ENCODE measurements at places on chromosomes 7 and 10.

DNA sequence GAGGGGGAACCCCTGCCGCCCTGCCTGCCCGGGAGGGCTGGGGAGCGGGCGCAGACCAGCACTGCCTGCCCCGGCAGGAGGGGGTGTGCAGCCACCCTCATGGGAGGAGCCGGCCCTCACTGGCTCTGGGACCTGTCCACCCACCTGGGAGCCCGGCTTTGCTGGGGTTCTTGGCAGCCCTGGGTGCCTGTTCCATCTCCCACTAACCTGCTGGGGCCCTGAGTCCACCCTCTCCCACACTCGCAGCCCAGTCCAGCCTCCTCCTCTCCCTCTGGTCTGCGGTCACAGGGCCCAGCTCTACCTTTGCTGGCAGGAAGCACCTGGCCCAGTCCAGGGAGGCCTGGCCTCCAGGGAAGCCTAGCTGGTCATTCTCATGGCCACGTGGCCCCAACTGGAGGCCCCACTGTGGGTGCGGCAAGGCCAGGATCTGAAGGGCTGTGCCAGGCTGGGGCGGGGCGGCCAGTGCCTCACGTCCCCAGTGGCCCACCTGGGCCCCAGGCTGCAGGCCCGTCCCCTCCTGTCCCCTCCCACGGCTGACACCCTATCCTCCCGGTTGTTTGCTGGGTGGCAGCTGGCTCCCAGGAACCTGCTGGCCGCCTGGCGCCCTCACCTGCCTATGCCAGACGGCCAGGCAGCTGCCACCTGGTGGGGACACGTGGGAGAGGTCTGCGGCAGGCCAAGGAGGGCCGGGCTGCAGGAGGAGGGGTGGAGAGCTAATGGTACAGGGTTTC is at the start of gene TMEM184A:
Gene TMEM184A, minus strand, starts transcription at position 393 of the 731 bp plus-strand sequence. CDS start 721 bp downstream, outside the sequence.
- DNase-seq, result no peak

DNA sequence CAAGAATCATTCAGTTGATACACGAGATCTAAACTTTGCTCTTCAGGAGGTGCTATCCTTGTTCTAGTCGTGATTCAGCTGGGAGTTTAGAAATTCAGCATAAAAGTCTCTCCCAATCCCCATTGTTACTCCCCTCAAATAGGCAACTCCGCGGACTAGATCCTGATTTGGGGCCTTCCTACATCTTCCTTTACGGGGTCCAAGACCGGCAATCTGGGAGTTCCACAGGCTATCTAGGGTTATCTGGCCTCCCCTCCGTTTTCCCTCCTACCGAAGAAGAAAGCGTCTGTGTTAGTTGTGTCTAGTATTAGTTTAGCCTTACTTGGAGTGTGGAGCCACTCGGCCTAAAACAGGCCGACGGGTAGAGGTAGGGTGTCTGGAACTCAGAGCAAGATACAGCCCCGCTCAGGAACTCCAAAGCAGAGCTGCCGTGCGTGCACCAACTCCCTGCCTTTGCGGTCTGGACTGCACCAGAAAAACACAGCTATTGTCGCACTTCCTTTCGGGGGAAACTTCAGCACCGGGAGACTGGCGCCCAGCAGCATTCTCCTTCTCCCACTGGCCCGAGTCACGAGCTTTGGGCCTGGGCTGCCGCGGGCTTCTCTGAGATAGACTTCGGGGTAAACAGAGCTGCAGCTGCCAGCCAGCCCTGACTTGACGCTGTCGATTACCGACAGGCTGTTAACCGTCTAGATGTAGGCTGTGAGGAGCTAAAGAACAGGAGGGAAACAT is 1.5 kb upstream of the DLX5 start:
- no peak for DNase-seq

DNA sequence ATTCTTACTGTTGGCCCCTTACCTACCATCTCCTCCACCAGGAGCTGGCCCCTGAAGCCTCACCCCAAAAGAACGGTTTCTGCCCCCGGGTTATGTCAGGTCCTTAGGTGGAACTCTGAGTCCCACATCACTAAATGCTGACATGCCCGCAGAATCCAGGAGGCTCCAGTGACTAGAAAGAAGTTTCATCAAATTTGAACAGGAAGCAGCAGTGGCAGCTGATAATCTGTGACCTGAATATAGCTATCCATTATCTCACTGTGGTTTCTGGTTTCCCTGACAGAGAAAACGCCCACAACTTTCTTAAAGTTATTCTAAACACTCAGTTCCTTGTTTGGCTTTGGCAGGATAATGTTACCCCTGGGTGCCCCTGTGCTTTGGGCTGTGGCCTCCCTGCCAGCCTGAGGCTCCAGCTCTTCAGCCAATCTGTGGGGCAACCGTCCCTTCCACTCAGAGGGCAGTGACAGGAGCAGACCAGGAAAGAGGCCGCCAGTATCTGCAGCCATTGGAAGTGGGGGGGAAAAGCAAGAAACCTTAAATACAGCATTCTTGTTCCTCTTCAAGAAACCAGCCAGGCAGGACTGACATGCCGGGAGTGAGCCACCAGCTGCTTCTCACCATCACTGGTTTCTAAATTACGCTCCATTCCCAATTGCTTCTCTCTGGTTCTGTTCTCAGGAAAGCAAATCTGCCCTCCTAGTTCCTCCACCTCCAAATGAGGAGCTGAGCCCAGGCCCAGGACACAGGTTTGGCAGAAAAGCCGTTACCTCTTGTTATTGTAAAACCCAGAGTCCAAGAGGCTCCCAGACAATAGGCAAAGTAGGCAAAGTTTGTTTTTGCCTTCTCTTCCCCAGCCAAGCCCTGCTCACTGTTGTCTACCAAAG is 41.2 kb upstream of the VCL start:
- no peak for DNase-seq

DNA sequence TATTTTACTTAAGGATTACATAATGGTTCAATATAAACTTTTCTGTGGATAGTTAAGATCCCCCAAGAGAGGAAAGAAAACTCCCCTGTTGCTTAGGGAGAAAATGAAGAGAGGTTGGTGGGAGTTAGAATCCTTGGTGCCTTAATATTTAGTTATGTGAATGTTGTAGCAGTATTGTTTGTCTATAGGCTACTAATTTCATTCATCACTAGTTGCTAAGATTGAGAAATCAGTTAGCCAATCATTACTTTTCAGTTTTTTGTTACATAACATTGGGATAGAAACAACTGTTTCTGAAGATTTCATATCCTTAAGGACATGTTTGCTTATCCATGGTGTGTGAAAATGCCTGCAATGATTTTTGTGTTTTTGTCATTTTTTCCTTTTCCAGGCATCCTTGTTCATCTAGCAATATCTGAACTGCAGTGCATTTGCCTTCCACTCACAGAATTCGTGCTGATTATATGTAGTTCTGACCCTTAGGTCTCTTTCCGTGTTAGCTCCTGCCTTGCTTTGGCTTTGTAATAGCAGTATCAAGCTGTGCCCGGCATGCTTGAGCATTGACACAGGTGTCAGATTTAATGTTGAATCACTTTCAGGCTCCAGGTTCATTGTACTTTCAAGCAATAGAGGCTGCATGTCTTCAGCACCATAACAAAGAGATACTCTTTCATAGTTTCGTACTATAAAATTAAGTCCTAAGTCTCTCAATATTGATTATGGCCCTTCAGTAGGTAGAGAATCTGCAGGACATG is 85.0 kb downstream of the PODXL start:
- DNase-seq, result no peak

DNA sequence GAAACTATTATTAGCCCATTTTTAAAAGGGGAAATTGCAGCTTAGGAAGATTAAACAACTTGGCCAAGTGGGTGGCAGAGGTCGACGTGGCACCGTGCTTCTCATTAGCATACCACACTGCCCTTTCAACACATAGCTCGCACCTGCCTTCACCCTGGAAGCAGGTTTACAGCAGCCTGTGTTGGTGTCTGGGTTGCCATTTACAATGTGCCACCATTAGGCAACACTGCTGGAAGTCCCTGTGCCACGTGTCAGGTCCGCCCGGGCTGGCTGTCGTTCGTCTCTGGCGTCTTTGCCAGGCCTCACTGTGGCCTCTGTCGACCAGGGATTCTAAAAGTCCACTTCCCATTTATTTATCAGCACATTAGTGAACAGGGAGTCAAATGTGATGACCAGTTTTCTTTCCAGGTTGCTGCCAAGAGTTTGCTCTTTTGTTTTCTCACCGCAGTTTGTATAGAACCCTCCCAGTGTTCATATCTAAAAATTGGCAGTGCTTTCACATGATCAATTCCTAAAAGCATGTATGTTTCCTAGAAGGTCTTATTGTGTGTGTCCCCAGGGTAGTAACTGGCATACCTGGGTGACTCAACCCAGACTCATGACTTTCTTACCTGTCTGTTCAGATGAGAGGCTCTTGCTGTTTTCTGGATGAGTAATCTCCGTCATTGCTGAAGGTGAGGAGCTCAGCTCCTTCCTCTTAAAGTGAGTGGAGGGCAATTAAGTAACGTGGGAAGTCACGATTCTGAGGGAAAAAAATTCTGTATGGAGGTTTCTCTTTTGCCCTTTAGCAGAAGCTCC is 9.2 kb downstream of the INSIG1 start:
- no peak for DNase-seq

GRCh38 chr7:34011017-34011695 is 105.8 kb downstream of the BMPER start:
- DNase-seq, result no peak

- no peak for DNase-seq
Measured at GRCh38 chr7:83502636-83503035, 146.3 kb downstream of the SEMA3E start.

GRCh38 chr7:91915401-91916050 is 25.1 kb upstream of the AKAP9 start:
- DNase-seq, result no peak

DNA sequence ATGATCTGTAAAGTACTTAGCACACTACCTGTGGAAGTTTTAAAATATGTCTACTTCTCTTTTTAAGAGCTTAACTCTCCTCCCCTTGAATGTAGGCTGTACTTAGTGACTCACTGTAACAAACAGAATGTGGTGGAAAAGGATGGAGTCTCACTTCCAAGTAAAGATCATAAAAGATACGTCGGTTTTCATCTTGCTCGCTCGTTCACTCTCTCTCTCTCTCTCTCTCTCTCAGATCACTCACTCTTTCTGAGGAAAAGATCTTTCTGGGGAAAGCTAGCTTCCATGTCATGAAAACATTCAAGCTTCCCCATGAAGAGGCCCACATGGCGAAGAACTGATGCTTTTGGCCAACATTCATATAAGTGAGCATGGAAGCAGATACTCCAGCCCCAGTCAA is 5.5 kb downstream of the CHUK start:
- DNase-seq, result no peak

- DNase-seq, result no peak
Measured at GRCh38 chr7:35993676-35994606, 159.1 kb upstream of the EEPD1 start.

- DNase-seq, result no peak
Measured at GRCh38 chr10:107417446-107417845, 252.9 kb upstream of the SORCS1 start.

- DNase-seq, result no peak
Measured at GRCh38 chr7:25789701-25790640, 362.0 kb upstream of the NFE2L3 start.

DNA sequence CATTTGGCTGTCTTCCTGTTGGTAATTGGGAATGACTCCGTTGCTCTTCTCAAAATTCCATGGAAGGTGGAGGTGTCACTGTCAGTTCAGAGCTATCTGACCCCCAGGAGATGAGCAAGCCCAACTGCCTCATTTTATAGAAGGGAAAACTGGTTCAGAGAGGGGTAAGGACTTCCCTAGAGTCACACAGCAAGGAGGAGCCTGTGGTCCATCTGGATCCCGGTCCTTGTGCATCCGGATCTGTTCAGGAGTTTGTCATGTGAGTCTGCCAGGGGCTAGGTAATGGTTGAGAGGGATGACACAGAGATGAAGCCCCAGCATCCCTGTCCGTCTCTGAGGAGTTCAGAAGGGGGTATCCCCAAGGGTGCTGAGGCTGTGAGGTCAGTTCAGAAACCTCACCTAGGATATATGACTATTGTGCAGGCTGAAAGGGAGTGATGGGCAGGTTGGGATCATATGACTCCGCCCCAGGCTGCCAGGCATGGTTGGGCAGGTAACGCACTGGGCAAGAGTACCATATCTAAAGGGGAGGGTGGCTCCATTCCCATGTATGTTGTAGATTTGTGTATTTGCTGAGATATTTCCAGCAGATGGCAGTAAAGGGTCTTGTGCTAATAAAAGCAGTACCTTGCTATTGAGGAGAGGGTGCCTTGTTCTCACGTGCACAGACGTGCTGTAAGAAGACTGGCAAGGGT is 16.0 kb upstream of the SLC29A3 start:
- no peak for DNase-seq

- DNase-seq, result no peak
Measured at GRCh38 chr7:77760809-77761453, 37.3 kb downstream of the TMEM60 start.

DNA sequence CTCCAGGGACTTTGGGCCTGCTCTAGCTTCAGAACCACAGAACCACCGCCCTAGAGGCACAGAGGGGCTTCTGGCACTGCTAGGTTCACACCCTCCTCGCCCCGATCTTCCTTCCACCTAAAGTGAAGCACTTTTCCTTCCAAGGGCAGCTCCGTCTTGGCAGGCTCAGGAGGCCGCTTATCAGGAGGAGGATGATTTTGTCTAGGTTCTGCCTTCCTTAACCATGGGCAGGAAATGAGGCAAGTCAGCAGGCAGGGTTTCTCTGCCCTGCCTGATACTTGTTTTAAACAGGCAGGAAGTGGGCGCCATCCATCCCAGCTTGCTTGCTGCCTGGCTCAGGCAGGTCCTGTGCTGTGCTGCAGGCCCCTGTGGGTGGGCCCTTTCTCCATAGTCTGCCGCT is 8.3 kb upstream of the ATP6V0E2 start:
- DNase-seq, result no peak

- no peak for DNase-seq
Measured at GRCh38 chr10:61215246-61215645, 237.9 kb downstream of the TMEM26 start.

DNA sequence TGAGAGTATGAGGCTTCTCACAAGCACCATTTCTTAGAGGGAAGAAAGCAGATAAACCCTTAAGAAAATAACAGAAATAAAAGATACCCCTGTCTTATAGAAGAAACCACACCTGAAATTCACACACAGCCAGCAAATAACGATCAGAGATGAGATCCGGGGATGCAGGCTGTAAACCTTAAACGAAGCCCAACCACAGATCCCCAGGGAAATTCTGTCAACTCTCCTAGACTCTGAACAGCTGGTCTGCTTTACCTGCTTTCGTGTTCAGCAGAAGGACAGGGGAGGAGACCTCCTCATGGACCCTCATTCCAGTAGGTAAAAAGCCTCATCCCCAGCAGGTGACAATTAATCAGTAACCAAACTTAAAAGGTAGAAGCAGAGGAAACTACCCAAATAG is 45.0 kb downstream of the VOPP1 start:
- no peak for DNase-seq

Measured in activated CD8-positive, alpha-beta memory T cell treated with anti-CD3 and anti-CD28 coated beads for 1 hour (primary cell).